DMS153 (cell line): ENCODE measurements at places on chromosomes 1 and 21.

- no peak for DNase-seq
Observed at GRCh38 chr1:92842082-92843045, 10.5 kb downstream of the RPL5 start.

DNA sequence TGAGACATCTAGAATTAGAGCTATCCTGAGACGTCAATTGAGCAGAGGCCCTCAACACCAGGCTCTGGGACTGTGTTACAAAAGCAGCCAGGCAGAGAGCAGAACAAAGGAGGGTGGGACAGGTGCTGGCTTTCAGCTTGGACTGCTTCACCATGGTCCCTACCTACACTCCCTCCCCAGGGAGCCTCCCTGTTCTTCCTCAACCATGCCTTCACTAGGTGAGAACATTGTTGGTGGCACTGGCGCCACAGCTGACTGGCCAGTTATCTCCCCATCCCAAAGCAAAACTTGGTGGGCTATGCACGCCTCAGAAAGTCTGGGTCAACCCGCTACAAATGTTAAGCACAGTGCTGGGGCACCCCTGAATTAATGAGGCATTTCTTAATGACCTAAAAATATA lies 87.8 kb downstream of the NMNAT2 start:
- DNase-seq: no peak

- DNase-seq: no peak
Observed at GRCh38 chr1:179955731-179956130, 1.1 kb downstream of the CEP350 start.

DNA sequence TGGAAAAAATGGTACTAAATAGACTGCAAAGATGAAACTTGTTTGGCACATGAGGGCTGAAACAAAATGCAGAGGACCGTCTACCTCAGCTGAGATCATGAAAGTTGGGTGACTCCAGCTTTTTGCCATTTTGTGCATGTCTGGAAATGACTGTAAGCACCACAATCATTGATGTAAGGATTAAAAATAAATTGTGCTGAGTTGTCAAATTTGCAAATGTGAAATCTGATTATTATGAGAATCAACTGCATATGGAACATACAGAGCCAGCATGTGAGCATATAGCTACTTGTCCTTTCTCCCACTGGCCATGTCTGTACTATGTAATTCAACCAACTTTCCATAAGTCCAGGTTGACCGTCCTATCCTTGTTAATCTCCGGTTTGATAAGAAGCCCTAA lies 736.9 kb upstream of the PRMT6 start:
- DNase-seq: no peak

DNA sequence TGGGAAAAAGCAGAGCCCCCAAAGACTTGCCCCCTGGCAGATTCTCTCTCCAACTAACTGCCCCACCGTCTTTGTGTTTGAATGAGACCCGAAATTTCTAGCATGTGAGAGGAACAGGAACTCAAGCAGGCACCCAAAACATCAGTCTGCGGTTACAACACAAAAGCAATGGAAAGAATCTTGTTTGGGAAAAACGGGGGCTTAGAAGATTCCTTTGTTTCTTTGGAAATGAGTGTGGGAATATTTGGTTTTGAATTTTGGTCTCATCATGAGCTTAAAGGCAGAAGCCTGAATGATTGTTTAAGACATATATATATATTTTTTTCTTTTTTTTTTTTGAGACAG lies 188.9 kb upstream of the TMEM51 start:
- DNase-seq: no peak

- no peak for DNase-seq
Observed at GRCh38 chr1:88274431-88274830, 409.6 kb upstream of the PKN2 start.

DNA sequence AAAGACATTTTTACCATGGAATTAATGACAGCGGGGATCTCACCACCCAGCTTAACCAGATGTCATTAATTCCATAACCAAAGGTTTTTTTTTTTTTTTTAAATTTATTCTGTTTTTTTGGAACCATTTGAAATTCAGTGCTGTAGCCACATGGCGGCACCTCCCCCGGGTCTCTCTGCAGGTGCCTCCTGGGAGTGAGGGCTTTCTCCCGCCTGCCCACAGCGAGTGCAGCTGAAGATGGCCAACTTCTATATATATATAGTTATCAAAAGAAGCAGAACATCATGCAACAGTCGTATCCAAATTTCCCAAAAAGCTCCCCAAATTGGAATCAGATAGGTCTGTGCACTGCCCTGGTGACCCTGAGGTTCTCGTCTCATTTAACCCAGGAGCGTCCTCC lies 3.6 kb downstream of the KRTAP10-8 start:
- no peak for DNase-seq

DNA sequence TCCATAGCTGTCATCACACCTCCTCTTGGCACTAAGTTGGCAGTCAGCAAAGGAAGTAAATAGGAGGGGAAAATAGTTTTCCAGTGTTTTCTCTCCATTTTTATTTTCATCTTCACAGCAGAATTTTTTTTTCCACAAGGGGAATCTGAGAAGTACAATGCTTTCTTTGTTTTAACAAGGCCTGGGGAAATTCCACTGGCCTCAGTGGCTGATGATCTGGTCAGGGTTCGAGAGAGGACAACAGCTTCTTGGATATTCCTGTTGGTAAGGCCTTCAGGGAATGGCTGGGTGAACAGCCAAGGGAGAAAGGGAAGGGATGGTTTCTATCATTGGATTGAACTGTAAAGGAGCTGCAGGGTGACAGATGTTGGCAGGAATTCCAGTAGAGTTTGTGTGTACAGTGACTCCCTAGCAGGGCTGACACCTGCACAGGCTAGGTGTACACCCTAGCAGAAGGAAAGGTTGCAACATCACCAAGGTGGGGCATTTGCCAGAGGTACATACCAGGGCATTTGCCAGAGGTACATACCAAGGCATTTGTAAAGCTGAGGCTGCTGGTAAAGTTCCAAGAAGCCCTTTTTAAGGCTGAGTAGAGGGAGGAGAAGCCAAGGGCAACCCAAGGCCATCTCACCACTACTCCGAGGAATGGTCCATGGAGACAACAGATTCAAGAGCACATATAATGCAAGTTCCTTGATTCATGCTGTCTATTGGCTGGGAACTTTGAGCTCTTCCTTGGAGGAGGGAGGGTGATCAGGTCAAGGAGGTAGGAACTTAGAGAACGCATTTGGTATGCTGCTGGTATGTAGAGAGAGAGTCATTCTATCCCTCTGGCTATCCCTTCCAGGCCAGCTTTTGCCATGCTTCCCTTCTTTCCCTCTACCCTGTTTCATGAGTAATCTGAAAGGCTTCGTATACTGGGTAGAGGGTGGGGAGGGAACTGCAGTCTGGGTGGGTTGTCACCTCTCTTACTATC lies 3.1 kb downstream of the GJA5 start:
- DNase-seq: no peak

DNA sequence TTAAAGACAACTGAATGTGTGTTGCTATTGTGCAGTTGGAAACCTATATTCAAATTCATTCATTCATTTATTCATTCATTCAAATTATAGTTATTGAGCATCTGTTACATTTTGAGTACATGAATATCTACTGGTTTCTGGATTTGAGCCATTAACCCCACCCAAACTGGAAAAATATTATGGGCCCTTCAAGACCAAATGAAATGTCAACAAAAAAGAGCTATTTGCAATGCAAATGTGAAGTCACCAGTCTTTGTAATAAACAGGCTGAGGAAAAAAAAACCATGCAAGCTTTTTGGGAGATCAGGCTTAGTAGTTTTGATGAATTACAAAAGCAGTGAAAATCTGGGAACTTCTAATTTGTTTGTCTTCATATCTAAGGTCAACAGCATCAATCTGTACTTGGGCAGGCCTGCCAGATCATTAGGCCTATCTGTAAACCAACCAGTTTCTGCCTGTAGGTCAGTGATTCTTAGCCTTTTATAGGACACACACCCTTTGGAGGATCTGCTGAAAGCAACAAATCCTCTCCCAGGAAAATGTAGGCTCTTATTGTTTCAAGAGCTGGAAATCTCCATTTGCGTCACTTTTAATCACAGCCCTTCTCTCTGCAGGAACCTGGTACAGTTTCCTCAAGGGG lies 134.7 kb downstream of the FAM78B start:
- DNase-seq: no peak

DNA sequence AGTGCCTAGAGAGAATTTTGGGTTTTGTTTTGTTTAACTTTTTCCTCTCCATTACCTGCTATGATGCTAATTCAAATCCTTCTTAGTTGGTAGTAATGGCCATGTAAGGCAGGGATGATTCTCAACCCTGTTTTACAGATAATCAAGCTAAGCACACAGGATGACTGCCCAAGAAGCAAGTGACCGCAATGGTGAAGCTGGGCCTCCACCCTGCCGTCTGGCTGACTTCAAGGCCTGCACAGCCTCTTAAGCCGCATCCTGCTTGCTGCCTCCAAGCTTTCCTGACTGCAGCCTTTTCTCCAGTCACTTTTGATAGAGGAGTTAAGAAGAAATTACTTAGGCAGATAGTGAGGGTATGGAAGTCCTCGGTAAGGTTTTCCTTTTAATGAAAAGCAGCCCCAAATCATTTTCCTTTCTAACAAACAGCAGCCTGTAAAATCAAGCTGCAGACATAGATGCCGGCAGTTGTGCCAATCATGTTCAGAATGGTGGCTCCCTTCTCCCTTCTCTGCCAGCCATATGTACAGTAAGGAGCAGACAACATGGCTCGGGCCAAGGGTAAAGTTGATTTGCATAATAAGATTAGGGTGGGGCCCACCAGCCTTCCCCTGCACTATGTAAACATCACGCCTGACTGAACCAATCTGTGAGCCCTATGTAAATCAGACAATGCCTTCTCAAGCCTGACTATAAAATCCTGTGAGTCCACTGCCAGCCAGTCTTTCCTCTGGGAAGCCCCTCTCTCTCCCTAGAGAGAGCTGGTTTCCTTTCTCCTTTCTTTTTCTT lies 8.8 kb upstream of the CTBS start:
- DNase-seq: no peak

DNA sequence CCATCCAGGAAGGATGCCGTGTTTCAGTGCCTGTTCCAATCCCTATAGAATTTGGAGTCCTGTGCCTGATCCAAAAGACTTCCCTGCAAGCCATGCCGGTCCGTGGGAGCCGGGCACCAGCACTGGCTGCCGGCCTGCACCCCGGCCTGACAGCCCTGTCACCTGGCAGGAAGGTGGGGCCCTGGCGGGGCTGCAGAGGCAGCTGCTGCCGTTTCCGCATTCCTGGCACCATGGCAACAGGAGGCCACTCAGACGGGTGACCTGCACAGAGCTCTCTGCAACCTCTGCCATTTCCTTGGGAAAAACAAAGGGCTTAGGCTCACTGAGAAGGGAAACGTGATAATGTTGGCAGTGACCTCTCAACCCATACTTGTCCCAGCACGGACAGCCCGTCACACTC lies 63.2 kb upstream of the TMEM51 start:
- peak; percentile 92 for DNase-seq

DNA sequence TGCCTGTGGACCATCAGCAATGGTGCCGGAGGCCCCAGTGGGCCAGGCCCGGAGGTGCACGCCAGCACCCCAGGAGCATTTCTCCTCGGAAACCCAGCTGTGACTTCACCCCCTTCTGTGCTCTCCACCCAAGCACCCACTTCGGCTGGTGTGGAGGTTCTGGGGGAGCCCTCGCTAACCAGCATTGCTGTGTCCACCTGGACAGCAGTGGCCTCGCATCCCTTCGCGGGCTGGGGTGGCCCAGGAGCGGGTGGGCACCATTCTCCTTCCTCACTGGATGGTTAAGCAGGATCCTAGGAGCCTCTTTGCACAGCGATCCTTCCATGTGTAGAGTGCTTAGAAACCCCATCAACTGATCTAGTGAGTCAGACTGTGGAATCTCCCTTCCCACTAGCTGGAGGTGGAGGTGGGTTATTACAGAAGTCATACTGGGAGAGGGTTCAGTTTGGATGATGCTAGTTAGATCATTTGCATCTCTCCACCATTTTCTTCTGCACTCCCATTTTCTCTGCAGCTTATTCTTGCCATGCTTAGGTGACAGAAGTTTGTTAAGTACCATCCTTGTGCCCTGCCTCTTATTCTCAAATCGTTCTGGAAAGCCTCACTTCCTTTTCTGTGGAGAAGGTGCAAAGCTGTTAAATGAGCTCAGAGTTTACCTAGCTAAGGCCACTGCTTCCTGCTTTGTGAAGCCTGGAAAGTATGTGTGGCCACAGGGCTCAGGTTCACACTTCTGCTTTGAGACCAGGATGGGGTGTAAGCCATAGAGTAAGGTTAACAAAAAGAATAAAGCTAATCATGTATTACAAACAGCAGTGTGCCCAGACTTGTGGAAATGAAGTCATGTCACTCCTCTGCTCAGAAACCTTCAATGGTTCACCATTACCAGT lies 32.3 kb downstream of the TBX19 start:
- peak; percentile 8 for DNase-seq

DNA sequence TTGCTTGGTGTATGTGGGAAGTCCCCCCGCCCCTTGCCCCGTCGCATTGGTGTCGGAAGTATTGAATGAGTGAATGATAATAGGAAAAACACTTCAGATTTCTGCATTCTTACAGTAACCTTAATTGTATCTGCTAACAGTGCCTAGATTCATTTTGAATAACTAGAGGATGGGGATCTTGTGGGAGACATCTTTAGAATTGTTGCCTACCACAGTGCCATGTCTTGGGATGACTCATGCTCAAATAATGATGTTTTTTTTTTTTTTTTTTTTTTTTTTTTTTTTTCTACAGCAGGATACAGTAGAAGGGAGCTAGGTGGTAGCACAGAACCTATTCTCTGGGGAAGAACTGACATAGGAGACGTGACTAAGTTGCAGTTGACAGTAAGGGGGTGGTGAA lies 237.9 kb downstream of the USP25 start:
- DNase-seq: no peak

- DNase-seq: no peak
Observed at GRCh38 chr1:26768755-26769154, 19.0 kb upstream of the PIGV start.

GRCh38 chr1:45868861-45869260 lies 65.4 kb downstream of the MAST2 start:
- no peak for DNase-seq

DNA sequence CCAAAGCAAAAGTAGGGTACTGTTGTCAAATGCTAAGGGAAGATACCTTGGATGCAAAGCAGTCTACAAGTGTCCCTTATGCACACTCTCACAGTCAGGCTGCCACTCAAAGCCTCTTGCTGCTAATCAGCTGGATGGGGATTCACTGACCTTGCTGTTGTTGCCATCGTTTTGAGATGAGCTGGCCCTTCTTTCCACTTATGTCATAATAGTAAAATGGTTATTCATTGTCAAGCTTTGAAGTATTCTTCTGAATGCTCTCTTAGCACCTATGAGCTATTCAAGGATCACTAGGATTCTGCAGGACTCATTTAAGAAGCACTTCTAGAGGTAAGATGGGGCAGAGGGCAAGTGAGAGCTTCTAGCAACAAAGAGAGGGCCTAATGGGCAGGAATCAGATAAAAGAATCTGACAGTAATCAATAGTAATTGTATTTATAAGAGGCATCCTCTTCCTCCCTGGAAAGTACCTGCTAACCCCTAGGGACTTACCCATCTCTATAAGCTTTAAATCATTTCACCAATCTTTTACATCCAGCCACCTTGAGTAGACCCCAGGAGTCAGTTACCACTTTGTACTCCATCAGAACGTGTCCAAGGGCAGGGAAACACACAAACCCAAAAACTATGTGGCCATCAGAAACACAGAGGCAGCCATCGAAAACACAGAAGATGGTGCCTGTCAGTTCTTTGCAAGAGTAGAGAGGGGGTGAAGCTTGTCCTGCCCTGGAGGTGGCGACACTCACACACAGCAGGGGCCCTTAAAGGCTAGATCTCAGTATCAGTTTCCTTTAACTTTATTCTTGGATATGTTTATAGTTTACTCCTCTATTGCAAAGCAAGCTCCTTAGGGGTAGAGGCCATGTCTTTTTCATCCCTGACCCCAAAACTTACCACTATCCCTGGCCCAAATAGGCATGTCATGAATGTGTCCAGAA lies 103.7 kb upstream of the NFIA start:
- DNase-seq: no peak
